ENCODE measurements at places on chromosomes 4 and X.

GRCh38 chr4:86957215-86957614 is 22.4 kb downstream of the AFF1 start:
- DNase-seq = no peak

DNA sequence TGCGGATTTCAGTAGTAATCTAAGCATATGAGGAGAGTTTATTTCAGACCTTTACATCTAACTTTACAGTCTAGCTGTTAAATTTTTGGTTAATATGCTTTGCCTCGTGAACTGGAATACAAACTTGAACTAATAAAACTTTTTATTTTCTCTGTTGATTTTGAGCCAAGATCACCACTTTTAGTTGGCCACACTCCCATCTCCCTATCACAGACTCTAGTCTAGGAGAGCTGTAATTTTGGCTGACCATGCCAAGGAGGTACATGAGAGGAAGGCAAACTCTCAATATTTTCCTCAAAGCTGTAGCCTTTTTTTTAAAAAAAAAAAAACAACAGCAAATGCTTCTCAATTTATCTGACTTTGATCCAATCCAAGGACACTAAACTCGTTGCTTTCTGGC is 597.5 kb upstream of the PCDH7 start:
- DNase-seq = no peak

DNA sequence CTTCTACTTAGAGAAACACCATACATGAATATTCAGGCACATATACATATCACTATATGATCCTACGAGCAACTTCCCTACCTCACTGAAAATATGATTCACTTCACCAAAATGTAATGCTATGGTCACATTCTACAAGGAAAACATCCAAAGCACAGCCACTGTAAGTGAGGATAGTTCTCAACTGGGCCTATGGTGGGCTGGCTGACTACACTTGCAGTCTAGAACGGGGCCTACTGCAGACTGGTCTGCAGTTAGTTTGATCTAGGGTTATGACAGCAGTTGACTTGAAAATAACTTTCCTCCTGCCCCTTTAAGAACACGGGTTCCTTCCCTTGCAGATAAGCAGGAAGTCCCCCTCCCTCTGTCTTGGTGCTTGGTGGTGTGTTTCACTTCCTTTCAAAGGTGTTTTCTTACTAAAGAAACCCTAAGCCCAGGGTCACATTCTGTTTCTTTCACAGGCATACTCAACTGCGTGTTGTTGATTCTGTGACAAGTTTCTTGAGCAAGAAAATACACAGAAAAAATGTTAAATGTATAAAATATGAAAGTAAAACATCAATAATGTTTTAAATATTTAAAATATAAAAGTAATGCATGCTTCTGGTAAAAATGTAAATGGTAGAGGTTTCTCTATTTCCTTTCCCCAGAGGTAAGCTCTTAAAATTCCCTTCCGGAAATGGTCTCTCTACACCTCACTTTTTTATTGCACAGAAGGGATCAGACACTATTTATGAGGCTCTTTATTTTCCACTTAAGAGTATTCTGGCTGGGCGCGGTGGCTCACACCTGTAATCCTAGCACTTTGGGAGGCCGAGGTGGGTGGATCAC is 18.0 kb upstream of the TMSB4X start:
- DNase-seq = no peak

DNA sequence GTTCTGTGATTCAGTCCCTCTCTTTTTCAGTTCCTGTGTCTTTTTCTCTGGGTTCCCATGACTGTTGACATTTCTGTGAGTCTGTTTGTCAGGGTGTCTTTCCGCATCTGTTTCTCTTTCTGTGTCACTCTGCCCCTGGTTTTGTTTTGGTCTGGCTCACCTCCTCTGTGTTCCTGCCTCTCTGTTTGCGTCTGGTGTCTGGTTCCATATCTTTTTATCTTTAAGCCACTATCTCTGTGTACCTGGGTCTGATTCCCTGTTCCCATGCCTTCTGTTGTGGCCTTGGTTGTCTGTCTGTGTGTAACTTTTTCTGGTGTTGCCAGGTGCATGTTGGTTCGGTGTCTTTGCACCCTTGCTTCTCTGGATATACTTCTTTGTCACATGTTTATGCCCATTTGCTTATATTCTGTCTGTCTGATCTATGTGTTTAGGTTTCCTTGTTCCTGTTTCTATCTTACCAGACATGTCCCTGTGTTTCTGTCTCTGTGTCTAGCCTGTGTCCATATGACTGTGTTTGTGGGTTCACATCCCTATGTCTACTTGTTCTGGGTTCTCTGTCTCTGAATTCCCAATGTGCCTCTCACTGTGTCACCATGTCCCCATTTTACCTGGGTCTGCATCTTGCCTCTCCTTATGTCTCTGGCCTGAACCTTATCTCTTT is 50.2 kb downstream of the ITIH6 start:
- no peak for DNase-seq

DNA sequence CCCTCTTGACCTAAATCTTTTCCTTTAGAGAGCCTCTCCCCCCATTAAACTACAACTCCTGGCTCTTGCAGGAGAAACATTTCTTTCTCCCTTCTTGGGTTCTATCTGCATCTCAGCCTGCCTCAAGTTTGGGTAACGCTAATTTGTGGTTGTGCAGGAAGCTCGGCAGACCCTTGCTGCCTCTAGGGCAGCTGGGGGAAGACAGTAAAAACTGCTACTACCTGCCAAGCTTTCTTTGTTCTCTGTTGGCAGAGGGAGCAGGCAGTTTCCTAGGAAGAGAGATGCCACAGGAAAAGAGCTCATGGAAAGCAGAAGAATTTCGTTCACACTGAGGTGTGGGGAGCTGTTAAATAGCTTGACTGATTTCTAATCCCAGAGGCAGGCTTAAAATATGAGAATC is 555.6 kb upstream of the IGFBP7 start:
- no peak for DNase-seq

- DNase-seq = no peak
Measured at GRCh38 chr4:60709061-60709460, 491.1 kb upstream of the ADGRL3 start.

DNA sequence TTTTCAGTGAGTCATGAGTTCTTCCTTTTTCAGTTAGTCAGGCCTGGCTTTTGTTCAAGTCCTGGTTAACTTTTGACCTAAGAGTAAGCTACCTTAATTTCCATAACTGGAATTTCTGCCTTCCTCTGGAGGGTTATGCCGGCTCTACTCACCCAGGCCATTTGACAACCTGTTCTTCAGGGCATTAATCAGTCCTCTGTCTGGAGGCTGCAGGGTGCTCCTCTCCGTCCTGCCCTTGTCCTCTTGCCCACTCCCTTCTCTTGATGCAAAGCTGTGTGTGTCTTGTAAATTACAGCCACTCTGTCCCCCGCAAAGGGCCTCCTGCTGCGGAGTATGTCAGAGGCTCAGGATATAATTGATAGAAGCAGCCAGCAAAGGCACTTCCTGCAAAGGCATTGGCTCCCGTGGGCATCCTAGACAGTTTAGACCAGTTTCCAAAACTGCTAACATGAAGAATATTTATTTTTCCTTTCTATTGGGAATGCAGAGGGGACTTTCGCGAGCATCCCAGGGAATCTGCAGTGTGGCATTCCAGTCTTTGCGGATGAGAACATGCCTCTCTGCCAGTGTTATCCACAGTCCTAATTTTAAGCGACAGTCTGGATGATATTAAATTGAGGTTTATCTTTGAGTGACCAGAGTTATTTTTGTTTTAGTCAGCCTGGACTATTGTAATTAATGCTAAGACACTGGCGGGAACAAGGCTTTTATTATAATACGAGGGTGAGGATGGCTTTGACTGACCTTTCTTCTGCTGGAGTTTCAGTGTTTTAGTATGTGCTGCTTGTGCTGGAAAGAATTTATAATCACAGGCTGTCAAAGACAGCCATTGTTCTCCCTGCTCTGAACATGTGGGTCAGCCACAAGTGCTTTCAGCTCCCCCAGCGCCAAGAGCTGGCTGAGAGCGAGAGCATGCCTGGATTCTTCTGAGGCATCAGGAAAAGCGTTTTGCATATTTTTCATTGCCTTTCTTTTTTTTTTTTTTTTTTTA is 74.2 kb downstream of the LIMCH1 start:
- no peak for DNase-seq

DNA sequence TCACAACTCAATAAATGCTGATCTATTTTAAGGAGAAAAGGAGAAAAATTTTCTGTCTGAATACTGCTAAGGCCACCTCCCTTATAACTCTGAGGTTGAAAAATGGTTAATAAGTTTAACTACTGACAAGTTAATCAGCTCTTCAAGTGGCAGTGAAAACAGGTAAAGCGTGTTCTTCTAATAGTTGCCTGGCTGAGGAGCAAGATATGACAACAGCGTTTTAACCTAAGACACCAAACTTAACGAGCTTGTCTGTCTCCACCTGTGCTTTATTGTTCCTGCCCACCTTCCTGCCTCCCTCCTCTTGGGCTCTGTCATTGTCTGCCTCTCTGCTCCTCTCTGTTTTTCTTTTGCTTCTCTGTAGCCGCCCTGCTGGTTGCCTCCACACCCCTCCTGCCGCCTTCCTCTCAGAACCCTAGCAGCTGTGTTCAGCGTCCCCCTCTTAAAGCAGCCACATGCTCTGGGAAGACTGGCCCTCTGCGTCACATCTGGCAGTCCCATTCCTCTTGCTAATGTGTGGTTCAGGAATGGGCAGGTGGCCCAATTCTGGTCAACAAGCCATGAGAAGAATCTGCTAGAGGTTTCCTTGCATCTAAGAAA is 4.3 kb upstream of the TSPAN5 start:
- no peak for DNase-seq

DNA sequence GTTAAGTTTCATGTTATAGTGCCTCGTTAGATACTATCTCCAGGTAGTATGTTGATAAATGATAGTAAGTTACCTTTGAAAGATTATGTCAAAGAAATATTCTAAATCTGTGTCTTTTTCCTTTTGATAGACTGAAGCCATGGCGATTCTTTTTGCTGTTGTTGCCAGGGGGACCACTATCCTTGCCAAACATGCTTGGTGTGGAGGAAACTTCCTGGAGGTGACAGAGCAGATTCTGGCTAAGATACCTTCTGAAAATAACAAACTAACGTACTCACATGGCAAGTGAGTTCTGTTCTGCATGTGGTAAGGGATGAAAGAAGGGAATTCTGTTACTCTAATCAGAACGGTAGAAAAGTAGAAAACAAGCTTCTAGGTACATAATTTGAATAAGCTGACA is 8.2 kb downstream of the VAMP7 start:
- no peak for DNase-seq

DNA sequence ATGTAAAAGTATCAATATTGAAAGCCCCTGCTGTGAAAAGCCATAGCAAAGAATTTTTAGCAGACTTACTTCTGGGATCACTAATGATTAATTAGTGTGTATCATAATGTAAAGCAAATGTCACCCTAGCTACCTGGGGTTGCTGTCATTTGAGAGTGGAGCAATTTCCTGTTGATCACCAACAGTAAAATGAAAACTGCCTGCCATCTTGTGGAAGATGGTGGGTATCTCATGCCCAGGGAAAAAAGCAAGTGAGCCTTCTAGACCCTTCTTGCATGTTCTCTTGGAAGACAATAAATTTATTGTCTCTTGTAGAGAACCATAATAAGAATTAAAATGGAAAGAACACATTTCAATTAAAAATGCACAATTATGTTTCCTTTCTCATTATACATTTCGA is 360.2 kb downstream of the ZIC3 start:
- no peak for DNase-seq

GRCh38 chr4:26028133-26028792 is 114.2 kb downstream of the SMIM20 start:
- DNase-seq = no peak

- DNase-seq = no peak
Measured at GRCh38 chr4:75179510-75179909, 246.6 kb downstream of the PARM1 start.

- no peak for DNase-seq
Measured at GRCh38 chrX:133249266-133250058, 31.3 kb upstream of the TFDP3 start.

- no peak for DNase-seq
Measured at GRCh38 chrX:57918750-57919436, 8.6 kb upstream of the ZXDA start.

GRCh38 chr4:100450449-100450848 is 67.4 kb downstream of the EMCN start:
- DNase-seq = no peak

DNA sequence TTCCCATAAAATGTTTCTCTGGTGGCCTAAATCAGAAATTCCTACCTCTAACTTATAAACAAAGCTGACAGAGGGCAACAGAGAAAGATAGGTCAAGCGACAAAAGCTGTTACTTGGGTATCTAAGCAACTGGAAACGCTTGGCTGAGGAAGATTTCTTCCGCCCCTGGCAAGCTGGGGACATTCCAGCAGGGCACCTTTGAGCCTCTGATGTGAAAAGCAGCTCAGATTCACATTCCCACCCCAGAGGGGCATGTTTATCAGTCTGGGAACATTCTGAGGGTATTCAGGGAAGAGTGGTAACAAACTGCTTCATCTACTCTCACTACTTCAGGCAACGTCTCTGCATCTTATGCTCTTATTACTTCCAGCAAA is 3.5 kb upstream of the CDS1 start:
- no peak for DNase-seq

GRCh38 chr4:184265546-184266351 is 48.1 kb upstream of the ENPP6 start:
- DNase-seq = no peak

- no peak for DNase-seq
Measured at GRCh38 chr4:152981278-152981677, 45.2 kb downstream of the FHDC1 start.

GRCh38 chr4:109359040-109359646 is 56.7 kb upstream of the COL25A1 start:
- DNase-seq = no peak

GRCh38 chr4:106036334-106036733 is 141.1 kb downstream of the NPNT start:
- DNase-seq = no peak

GRCh38 chr4:89156174-89156914 is 45.0 kb downstream of the TIGD2 start:
- no peak for DNase-seq

DNA sequence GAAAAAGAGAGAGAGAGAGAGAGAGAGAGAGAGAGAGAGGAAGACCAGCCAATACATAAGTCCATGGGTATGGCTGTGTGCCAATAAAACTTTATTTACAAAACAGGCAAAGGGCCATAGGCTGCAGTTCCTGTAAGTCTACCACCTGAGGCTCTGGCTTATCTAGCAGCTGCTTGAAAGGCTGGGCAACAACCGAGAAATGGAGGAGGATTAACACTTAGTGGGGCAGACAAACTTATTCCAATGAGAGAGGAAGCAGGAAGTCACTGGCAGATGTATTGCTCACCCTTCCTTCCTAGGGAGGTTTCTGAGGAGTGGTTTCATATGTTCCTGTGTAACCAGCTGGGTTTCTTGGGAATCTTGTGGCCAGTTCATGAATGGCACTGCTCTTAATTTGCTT is 4.7 kb upstream of the GPR143 start:
- no peak for DNase-seq

DNA sequence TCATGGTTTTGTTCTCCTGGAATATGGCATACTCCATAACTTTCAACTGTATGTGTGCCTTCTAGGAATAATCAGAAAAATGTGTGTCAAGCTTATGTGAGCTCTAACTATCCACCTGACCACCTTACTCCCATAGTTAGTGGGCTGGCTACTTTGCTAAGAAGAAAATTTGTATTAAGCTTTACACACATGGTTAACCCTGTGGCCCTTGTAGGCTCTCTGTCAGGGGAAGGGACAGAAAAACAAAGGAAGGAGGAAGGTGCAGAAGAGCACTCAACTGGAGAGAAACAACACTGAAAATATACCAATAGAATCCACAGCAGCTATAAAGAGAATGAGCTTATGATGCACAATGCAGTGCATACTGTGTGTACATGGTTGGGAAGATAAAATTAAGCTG is 84.6 kb downstream of the PPP3CA start:
- no peak for DNase-seq

GRCh38 chr4:102180046-102180445 is 165.2 kb downstream of the SLC39A8 start:
- no peak for DNase-seq
